Activated CD4-positive, alpha-beta T cell treated with anti-CD3 and anti-CD28 coated beads, Interleukin-2, amount 10 ng/mL, durations not matched to agents 7 days and 5 days (primary cell): ENCODE measurements at places on chromosomes 3 and 15. TPM values are rescaled to one million over a fixed set of nuclear protein-coding genes. Genes with fewer than 3 reads are reported as not detected.

- peaks cover 27% of the 10 kb centered on the region for H3K4me1 ChIP-seq
- H3K27ac ChIP-seq, result no peak overlapping the region
- peaks cover 75% of the 10 kb centered on the region for H3K27me3 ChIP-seq
- H3K36me3 ChIP-seq, result peaks cover 2% of the 10 kb centered on the region
- H3K4me3 ChIP-seq, result no peak overlapping the region
These were observed 5.1 kb downstream of the MECOM start for GRCh38 chr3:169658311-169658931.

DNA sequence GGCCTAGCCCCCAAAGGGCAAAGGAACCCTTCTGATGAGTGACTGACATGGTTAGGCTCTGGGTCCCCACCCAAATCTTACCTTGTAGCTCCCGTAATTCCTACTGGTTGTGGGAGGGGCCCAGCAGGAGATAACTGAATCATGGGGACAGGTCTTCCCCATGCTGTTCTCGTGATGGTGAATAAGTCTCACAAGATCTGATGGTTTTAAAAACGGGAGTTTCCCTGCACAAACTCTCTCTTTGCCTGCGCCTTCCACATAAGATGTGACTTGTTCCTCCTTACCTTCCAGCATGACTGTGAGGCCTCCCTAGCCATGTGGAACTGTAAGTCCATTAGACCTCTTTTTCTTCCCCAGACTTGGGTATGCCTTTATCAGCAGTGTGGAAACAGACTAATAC is 16.9 kb downstream of the TKT start:
- no peak overlapping the region for H3K4me3 ChIP-seq
- peaks cover 27% of the 10 kb centered on the region for H3K4me1 ChIP-seq
- H3K27me3 ChIP-seq, result no peaks in the 10 kb centered on the region
- peaks cover 10% of the 10 kb centered on the region for H3K36me3 ChIP-seq
- H3K27ac ChIP-seq, result no peak overlapping the region

DNA sequence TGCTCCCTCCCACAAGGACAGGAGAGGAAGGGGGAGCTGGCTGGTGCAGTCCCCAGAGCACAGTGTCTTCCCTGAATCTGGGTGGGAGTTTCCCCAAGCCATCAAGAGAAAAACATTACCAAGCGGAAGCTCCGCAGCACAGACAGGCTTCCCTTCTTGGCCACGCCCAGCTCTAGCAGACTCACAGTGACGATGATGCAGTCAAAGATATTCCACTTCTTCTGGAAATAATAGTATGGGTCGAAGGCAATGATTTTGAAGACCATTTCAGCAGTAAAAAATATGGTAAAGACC is 76.7 kb downstream of the SCN10A start:
- DNase-seq, result no peak
- no peaks in the 10 kb centered on the region for H3K36me3 ChIP-seq

DNA sequence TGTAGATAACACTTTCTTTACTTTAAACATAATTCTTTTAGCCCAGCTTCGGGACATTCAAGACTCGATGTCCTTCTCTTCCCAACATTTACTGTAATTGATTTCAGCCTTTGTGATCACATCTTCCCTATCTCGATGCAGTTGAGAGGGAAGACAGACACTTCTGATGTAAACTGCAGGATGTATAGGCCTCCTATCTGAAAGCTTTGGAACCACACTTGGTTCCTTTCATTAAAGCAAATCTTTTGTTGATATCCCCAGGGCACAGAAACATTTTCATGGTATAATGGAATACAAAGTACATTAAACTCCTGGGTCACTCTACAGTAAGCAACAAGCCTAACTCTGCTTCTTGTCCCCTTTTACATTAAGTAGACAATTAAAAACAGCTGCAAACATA is 6.4 kb downstream of the GRM7 start:
- peaks cover 9% of the 10 kb centered on the region for H3K27me3 ChIP-seq
- H3K36me3 ChIP-seq, result no peaks in the 10 kb centered on the region
- DNase-seq, result no peak
- H3K4me1 ChIP-seq, result no peaks in the 10 kb centered on the region
- H3K27ac ChIP-seq, result no peak overlapping the region
- H3K4me3 ChIP-seq, result no peak overlapping the region

GRCh38 chr3:108152274-108152673 is 61.4 kb upstream of the CD47 start:
- DNase-seq, result no peak
- H3K27me3 ChIP-seq, result no peaks in the 10 kb centered on the region
- peaks cover 11% of the 10 kb centered on the region for H3K4me1 ChIP-seq
- no peak overlapping the region for H3K27ac ChIP-seq

GRCh38 chr3:44476181-44476611 is 1.3 kb downstream of the ZNF445 start:
- H3K4me3 ChIP-seq, result peak overlapping the region; percentile 93
- H3K4me1 ChIP-seq, result peaks cover 34% of the 10 kb centered on the region
- H3K27ac ChIP-seq, result peak overlapping the region; percentile 90
- DNase-seq, result peak; percentile 30
- H3K27me3 ChIP-seq, result no peaks in the 10 kb centered on the region

Gene IGDCC3
- not detected for total RNA-seq

GRCh38 chr3:43248185-43248583 is 38.2 kb upstream of the SNRK start:
- H3K27me3 ChIP-seq, result peaks cover 2% of the 10 kb centered on the region
- H3K36me3 ChIP-seq, result peaks cover 2% of the 10 kb centered on the region
- DNase-seq, result no peak
- no peak overlapping the region for H3K27ac ChIP-seq

- peaks cover 8% of the 10 kb centered on the region for H3K27me3 ChIP-seq
- no peak overlapping the region for H3K4me3 ChIP-seq
- no peaks in the 10 kb centered on the region for H3K36me3 ChIP-seq
- no peak overlapping the region for H3K27ac ChIP-seq
- DNase-seq, result no peak
These were observed 8.1 kb upstream of the MNS1 start for GRCh38 chr15:56473017-56473416.

- H3K4me3 ChIP-seq, result no peak overlapping the region
- DNase-seq, result no peak
- no peaks in the 10 kb centered on the region for H3K36me3 ChIP-seq
- no peak overlapping the region for H3K27ac ChIP-seq
These were observed 245.9 kb upstream of the IGF1R start for GRCh38 chr15:98402486-98402885.

DNA sequence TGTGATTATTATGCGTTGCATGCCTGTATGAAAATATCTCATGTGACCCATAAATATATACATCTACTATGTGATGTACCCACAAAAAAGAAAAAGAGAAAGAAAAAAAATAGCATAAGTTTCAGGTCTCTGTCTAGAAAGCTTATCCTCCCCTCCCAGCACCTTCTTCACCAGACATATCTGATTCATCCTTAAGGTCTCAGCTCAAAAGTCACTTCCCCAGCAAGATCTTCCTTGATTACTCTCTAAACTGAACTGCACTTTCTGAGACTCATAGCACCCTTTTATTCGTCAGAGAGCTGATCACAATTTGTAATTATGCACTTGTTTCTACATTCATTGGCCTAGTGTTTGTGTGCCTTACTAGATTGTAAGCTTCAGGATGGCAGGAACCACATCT is 11.1 kb upstream of the PTPN9 start:
- DNase-seq, result no peak
- peak overlapping the region; percentile 3 for H3K27ac ChIP-seq
- peaks cover 19% of the 10 kb centered on the region for H3K4me1 ChIP-seq
- no peak overlapping the region for H3K4me3 ChIP-seq

- H3K27me3 ChIP-seq, result peaks cover 19% of the 10 kb centered on the region
- no peaks in the 10 kb centered on the region for H3K36me3 ChIP-seq
- H3K27ac ChIP-seq, result no peak overlapping the region
- H3K4me1 ChIP-seq, result peaks cover 7% of the 10 kb centered on the region
- H3K4me3 ChIP-seq, result no peak overlapping the region
- no peak for DNase-seq
These were observed 48.6 kb downstream of the SLC12A8 start for GRCh38 chr3:125163739-125164601.

DNA sequence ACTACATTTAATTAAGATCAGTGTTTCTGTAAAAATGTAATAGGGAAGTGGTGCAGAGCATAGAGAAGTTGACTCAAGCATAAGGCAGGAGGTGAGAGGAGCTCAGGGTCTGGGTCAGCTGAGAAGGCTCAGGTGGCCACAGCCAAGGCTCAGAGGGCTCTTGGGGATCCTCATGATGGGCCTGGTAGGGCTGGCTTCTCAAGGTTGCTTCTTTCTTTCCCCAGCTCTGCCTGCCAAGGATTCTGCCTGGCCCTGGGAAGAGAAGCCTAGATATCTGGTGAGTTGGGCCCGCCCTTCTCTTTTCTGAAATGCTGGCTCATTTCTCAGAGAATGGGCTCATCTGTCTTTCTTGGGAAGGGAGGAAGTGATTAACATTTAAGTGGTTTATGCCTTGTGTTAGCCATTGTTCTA is 6.5 kb downstream of the ZNF589 start:
- H3K4me1 ChIP-seq, result peaks cover 44% of the 10 kb centered on the region
- H3K27me3 ChIP-seq, result no peaks in the 10 kb centered on the region
- DNase-seq, result no peak
- peaks cover 25% of the 10 kb centered on the region for H3K36me3 ChIP-seq
- H3K4me3 ChIP-seq, result peak overlapping the region; percentile 25

- no peaks in the 10 kb centered on the region for H3K27me3 ChIP-seq
- H3K4me1 ChIP-seq, result no peaks in the 10 kb centered on the region
- H3K36me3 ChIP-seq, result no peaks in the 10 kb centered on the region
- H3K27ac ChIP-seq, result no peak overlapping the region
- no peak overlapping the region for H3K4me3 ChIP-seq
These were observed 219.8 kb downstream of the ULK4 start for GRCh38 chr3:41742121-41742520.

Gene AZI2
- total RNA-seq, result 68.8 TPM

Gene CNTN6
- not detected for total RNA-seq

DNA sequence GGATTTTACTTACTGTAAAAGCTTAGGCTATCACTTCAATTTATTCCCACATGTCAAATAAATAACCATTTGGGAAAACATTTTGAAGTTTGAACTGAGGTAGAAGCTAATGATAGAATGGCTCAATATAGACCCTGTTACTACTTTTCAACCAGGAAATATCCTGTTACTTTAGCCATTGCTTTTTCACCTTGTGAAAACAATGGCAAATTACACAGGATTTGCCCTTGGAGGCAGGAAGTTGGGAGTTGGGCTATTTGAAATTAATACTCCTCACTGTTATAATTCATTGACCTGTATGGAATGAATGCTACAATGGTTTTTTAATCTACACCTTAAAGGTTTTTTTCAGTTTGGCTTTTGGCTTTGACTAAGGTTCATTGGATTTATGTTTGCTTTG is 98.1 kb upstream of the UBE2E2 start:
- H3K4me3 ChIP-seq, result no peak overlapping the region
- no peaks in the 10 kb centered on the region for H3K36me3 ChIP-seq
- no peak for DNase-seq
- no peaks in the 10 kb centered on the region for H3K4me1 ChIP-seq
- H3K27me3 ChIP-seq, result no peaks in the 10 kb centered on the region
- H3K27ac ChIP-seq, result no peak overlapping the region

DNA sequence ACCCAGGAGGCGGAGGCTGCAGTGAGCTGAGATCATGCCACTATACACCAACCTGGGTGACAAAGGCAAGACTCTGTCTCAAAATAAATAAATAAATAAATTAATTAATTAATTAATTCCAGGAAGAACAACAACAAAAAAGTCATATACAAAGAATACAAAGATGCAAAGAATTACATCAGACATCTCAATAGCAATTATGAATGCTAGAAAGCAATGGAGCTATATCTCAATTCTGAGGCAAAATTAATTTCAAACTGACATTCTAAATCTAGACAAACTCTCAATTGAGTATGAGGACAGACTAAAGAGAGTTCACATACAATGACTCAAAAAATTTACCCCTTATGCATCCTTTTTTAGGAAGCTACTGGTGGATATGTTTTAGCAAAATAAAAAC is 69.6 kb upstream of the CTNNB1 start:
- peaks cover 4% of the 10 kb centered on the region for H3K36me3 ChIP-seq
- no peak overlapping the region for H3K27ac ChIP-seq
- no peaks in the 10 kb centered on the region for H3K27me3 ChIP-seq

GRCh38 chr3:5423523-5423922 is 236.0 kb downstream of the EDEM1 start:
- no peak for DNase-seq
- H3K4me3 ChIP-seq, result no peak overlapping the region
- H3K27me3 ChIP-seq, result peaks cover 7% of the 10 kb centered on the region
- H3K36me3 ChIP-seq, result no peaks in the 10 kb centered on the region
- H3K4me1 ChIP-seq, result peaks cover 3% of the 10 kb centered on the region
- no peak overlapping the region for H3K27ac ChIP-seq

DNA sequence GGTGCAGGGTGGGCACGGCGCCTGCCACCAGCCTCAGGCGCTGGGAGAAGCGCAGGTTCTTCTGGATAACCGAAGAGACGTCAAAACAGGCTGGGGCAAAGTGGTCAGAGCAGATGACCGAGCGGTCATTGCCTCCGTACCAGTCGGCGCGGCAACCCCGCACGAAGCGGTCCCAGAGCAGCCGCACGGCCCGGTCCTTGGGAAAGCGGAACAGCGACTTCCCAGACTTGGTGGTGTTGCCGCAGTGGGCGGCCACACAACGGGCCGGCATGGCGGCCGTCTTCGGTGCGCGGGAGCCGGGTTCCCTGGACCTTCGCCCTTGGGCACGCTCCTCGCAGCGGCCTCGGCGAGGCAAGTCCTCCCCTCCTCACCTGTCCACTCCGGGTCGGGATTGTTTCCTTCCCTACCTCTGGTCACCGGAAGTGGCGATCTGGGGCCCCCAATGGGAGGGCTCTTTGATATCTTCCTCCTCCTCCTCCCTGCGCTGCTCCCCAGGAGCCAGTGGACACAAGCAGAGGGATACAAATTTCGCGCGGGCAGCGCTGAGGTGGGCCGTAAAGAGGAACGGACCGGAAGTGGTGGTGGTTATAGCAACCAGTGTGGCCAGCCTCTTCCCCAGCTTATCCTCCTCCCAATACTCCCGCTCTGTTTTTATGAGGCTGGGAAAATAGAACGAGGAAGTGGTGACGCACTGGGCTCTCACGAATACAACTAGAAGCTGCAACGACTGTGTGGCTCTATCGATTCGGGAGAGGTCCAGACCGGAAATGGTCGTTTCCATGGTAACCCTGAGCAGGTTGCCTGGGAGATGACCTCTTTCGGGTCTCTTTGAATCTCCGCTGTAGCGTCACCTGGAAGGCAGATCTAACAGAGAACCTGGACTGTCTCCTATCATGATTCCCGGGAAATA is at the start of the genes LRRC49 and THAP10:
LRRC49 (plus strand) TSS at position 825 of the 910 bp plus-strand sequence; CDS start at position 894, 69 bp downstream.
THAP10 (minus strand) TSS at position 432 of the 910 bp plus-strand sequence; CDS start at position 271, 161 bp downstream.
- no peaks in the 10 kb centered on the region for H3K36me3 ChIP-seq
- peaks cover 53% of the 10 kb centered on the region for H3K27me3 ChIP-seq
- H3K27ac ChIP-seq, result peak within 1 kb of the TSS; percentile 63
- peak within 1 kb of the TSS; percentile 66 for H3K4me3 ChIP-seq

Gene CYP1A2
- total RNA-seq, result not detected

GRCh38 chr15:60083318-60083717 is 79.2 kb downstream of the FOXB1 start:
- DNase-seq, result no peak
- H3K4me1 ChIP-seq, result no peaks in the 10 kb centered on the region
- H3K27ac ChIP-seq, result no peak overlapping the region
- no peaks in the 10 kb centered on the region for H3K36me3 ChIP-seq
- peaks cover 5% of the 10 kb centered on the region for H3K27me3 ChIP-seq
- no peak overlapping the region for H3K4me3 ChIP-seq

Gene APH1B
- total RNA-seq, result 7.3 TPM

Gene RCCD1
- 35.9 TPM for total RNA-seq
